ENCODE measurements at places on chromosomes 2 and 18. TPM values are rescaled to one million over a fixed set of nuclear protein-coding genes. Genes with fewer than 3 reads are reported as not detected.

Gene METAP1D
- total RNA-seq = 9.5 TPM

Gene CRIM1
- 113 TPM for total RNA-seq

Gene FZD7
- total RNA-seq = 5.7 TPM

Gene PDCL3
- 36.4 TPM for total RNA-seq

Gene CREG2
- 7.1 TPM for total RNA-seq

Gene SH2D6
- 0.26 TPM for total RNA-seq

Gene PDE1A
- 0.07 TPM for total RNA-seq

Gene TLX2
- total RNA-seq = not detected

Gene ALPP
- not detected for total RNA-seq

Gene BIN1
- total RNA-seq = 68.8 TPM

Gene PLB1
- 1.8 TPM for total RNA-seq

Gene HOXD8
- total RNA-seq = 8.9 TPM

Gene PROKR1
- total RNA-seq = not detected

Gene ALLC
- total RNA-seq = not detected
